ENCODE measurements at places on chromosomes 11 and 22.

GRCh38 chr11:76391021-76391420 is 9.9 kb downstream of the GVQW3 start:
- DNase-seq: no peak

DNA sequence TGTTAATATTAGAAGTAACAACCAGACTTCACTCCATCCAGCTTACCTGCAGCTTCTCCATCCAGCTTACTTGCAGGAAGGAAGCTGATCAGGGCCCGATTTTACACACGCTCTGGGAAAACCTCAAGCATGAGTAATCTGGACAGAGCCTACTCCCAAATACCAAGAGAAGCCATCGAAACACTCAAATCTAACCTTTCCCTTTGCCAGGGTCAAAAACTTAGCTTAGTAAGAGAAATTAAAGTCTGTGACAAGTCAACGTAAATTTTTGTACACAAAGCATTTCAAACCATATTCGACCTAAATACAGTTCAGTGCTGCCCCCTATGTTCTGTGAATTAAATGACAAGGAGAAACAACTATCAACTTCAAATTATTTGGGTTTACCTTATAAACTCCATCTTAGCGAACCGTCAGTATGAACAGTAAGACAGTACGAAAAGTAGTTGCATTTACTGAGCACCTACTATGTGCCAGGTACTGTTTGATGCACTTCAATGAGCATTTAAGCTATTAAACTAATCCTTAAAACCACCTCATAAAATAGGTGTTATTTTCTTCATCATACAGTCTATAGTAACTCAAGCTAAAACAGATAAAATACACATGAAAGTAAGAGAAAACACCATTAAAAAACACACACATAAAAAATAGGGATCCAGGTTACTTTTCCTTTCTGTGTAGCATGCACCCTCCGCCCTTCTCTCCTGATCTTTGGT is 36.9 kb downstream of the ARFGAP3 start:
- DNase-seq: no peak

- no peak for DNase-seq
These were observed 344.7 kb downstream of the BUD13 start for GRCh38 chr11:116427903-116428637.

DNA sequence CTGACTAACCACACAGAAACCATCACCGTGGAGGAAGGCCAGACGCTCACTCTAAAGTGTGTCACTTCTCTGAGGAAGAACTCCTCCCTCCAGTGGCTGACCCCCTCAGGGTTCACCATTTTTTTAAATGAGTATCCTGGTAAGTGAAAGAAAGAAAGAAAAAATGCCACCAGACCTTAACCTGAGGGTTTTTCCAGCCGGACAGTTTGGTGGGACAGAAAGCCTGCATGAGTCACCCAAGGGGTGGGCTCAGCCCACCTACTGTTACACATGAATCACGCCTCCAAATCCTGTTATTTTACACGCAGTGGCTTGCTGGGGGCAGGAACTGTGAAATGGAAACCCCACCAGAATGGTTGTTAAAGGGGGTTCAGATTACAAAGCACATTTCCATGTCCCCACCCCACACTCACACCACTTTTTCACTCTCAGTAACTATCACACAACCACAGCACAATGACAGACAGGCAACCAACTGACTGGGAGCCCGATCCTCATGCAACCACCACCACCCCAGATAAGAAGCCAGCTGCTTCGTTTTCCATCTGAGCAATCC is 11.9 kb downstream of the CRTAM start:
- DNase-seq: no peak

DNA sequence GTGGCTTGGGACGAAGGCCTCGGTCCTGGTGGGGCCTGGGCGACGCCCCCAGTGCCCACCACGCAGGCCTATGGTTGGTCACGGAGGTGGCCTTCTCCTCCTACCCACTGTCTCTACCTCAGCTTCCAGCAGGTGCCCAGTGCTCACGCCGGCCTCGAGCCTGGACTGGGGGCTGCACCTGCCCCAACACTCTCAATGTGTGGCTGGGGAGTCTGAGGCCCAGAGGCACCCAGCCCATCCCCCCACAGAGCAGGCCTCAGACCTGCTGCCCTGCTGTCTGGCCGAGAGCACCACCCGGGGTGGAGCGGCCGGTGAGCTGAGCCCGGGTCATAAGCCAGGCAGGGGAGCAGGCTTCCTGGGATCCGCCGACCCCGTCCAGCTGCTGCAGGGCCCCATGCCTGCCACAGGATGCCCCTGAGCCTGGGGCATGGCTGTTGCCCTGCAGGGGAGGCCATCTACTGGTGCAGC is 28.6 kb upstream of the MUC5AC start:
- DNase-seq: no peak

GRCh38 chr22:32233091-32233490 is 22.1 kb downstream of the SLC5A4 start:
- no peak for DNase-seq

GRCh38 chr11:95684701-95685100 is 104.9 kb downstream of the FAM76B start:
- no peak for DNase-seq

DNA sequence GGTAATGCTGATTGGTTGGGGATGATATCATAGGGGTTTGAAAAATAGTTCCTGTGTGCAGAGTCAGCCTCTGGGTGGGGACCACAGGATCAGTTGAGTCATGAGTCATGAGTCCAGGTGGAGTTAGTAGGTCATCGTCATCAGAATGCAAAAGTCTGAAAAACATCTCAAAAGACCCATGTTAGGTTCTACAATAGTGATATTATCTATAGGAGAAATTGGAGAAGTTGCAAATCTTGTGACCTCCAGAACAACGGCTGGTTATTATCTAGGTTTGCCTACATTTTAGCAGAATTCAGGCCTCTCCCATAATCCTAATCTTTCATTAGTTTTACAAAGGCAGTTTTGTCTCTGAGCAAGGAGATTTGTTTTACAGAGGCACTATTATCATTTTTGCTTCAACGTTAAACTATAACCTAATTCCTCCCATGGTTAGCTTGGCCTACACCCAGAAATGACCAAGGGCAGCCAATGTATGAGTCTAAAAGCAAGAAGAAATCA is 38.9 kb downstream of the MS4A2 start:
- DNase-seq: no peak

DNA sequence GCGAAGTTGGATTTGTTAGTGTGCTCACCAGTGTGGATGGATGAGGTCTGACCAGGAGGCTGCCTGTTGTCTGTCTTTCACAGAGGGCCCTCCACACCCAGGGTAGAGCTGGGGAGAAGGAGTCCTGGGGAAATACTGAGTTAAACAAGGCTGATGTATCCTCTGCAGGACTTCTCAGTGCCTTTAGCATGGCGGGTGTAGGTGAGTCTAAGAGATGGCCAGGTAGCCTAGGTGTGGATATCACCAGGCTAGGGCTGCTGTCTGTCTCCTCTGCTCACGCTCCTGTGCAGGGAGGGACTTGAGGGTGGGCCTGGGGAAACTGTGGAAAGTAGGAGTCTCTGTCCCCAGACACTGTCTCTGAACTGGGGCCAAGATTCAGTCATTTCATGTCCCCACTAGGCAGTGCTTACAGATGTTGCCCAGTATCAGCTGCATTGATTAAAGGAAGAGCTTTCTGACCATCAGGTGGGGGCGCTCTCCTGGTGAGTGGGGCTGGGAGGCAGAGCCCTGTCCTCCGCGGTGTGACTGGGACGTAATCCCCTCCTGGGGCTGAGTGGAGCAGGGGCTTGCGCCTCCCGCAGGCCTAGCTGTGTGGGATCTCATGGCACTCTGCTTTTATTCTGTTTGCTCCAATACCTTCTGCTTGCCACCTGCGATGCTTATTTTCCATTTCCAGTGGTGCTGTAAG is 35.5 kb upstream of the CCDC188 start:
- DNase-seq: peak; percentile 61

DNA sequence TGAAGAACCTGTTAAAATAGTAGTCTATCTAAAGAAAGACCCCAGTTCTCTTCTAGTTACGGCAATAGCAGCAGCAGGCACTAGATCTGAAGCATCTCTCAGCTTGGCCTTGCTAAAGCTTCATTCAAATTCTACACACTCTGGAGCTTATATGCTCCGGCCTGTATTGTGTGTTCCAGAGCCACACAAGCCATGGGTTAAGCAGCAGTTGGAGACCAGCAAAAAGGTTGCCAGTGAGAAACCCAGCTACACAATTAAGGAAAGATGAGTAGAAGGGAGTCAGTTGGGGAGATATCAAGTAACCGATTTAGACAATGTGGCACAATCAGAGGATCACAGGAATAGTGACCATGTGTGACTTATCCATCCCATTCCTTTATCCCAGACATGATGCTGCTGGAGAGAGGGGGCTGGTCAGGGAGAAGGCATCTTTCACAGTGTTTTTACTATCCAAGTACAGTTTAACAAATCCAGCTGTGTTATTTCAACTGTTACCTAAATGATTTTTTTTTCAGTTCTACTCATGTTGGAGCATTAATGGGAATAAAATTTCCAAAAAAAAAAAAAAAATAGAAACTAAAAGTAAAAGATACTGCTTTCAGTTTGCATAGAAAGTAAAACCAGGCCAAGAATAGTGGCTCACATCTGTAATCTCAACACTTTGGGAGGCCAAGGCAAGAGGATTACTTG is 41.0 kb downstream of the PAX6 start:
- DNase-seq: no peak

GRCh38 chr11:89381094-89381493 is 110.1 kb downstream of the NOX4 start:
- no peak for DNase-seq

GRCh38 chr11:134412203-134413042 is at the start of gene B3GAT1:
Gene B3GAT1, minus strand, starts transcription at chr11:134412242. Its CDS starts 24,583 bp downstream, at chr11:134387659.
- peak; percentile 75 for DNase-seq

DNA sequence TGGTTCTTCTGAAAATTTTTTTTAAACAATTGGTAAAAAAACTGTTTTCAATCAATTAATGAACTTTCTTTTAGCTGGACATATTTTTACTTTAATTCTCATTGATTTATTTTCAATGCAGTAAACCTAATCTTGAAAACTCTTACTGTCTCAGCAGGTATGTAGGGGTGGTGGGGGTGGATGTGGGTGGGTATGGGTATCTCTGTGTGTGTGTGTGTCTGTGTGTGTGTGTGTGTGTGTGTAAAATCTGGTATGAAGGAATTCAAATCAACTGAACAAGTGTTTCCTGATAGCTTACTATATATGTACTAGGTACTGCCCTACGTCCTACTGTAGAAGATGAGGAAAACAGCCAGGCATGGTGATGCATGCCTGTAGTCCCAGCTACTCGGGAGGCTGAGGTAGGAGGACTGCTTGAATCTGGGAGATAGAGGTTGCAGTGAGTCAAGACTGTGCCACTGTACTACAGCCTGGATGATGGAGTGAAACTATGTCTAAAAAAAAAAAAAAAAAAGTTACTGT is 75.5 kb downstream of the MRTFA start:
- no peak for DNase-seq

DNA sequence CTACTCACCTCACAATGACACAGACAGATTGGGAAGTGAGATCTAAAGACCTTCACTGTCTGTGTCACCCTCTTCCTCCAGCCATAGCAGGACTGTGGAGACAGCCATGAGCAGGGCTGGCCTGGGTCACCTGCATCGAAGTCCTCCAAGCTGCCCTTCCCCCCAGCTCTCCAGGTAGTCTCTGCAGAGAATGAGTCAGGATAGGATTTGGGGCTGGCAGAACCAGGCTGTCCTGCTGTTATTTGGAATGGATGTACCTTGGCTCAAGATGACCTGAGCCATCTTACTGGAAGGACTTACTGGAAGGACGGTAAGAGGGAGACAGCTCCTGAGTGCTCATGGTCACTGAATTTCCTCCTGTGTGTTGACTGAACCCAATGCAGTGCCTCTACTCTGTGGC is 29.2 kb downstream of the GGTLC2 start:
- no peak for DNase-seq
